ENCODE measurements at places on chromosomes 4 and X.
A peak's percentile ranks its signal among the peaks of the same experiment; 100 is the strongest.

- no peak for DNase-seq
Observed at GRCh38 chr4:3291411-3291968, 1.3 kb upstream of the RGS12 start.

DNA sequence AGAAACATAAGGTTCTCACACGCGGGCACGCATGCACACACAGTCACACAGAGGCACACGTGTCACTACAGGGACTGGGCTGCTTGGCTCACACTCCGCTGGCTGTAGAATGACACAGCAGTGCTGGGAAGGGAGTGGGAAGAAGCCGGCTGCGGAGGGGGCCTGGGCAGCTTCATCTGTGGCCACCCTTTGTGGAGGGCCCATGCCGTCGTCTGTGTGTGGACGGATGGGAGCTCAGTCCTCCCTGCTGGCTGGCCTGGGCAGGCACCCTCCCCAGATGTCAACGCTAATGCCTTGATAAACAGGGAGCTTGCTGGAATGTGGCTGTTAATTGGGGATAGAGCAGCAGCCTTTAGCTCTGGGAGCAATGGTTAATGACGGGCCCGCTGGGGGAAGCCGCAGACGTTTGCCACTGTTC lies 621.1 kb downstream of the BCOR start:
- no peak for DNase-seq

DNA sequence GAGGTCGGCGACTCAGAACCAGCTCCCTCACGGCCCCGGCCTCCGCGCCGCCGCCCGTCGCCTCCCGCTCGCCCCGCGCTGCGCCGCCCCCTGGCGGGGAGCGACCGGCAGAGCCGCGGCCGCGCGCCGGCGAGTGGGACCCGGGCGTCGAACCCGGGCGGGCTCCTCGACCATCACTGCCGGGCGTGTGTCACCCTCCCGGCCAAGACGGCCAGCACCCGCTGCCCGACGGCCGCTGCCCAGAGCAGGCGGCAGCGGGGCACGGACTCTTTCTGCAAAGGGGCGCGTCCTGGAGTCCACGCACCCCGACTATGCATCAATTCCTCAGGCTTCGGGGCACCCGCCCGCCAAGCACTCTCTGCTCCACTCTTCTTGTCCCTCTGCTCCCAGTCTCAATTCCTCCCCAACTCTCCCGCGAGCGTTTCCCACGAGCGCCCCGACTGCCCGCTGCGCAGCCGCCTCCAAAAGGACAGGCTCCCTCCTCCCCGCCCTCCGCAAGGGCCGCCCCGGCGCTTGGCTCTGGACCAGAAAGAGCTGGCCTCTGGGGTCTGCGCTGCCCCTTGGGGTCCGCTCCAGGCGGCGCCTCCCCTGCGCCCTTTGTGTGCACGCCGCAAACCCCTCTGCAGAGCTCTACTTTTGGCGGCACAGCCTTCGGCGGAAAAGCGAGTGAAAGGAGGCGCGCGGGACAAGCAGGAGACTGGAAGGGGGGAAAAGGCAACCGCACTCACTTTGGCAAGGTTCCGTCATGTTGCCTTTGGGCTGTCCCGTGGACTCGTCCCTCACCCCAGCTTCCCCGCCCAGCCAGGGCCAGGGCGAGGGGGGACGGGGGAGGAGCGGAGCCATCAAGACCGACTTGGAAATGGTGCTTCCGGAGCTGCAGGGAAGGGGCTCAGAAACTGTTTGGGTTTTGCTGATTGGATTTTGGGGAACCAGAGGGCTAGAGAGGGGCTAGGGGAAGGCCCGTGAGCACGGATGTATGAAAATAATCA lies 1.0 kb downstream of the PDE5A start:
- DNase-seq: peak; percentile 72

- DNase-seq: no peak
Observed at GRCh38 chr4:78477276-78477675, 74.3 kb upstream of the ANXA3 start.

- DNase-seq: no peak
Observed at GRCh38 chr4:71663780-71664179, 120.1 kb downstream of the GC start.

DNA sequence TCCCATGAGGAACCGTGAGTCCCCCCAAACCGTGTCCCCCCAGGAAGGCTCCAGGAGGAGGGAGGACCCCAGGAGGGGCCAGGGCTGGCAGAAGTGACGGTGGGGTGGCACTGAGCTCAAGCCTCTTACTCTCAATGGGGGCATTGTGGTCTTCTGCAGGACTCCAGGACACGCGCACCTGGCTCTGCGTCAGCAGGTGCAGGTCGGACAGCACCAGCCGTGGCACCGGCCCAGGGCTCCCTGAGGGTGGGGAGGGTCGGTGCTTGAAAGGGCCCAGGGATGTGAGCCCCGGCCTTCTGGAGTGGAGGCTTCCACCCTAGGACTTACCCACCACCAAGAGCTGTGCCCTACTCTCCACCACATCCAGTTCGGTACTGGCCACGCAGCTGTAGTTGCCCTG lies 18.3 kb downstream of the L1CAM start:
- no peak for DNase-seq
